ENCODE measurements at places on chromosomes 2 and 18.

DNA sequence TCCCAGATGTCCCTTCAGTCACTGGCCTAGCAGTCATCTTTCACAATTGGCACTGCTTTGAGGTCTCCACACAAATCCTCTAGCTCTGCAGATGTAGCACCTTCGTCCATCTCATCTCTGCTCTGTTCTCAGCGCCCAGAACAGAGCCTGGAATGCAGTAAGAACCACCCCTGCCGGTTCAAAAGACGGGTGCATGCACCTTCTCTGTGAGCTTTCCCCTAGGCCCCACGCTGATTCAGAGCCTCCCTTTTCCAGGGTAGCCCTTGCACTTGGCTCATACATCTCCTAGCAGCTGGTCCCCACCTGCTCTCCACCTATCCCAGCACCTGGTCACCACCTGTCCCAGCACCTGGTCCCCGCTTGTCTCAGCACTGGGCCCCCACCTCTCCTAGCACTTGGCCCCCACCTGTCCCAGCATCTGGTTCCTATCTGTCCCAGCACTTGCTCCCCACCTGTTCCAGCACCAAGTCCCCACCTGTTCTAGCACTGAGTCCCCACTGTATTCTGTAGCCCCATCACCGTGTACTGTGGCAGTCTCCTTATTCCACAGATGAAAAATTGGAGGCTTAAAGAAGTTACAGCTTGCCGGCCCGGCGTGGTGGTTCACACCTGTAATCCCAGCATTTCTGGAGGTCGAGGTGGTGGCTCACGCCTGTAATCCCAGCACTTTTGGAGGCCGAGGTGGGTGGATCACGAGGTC is 4.7 kb upstream of the KCNF1 start:
- DNase-seq: no peak

GRCh38 chr2:118053681-118054080 is 34.6 kb upstream of the INSIG2 start:
- DNase-seq: no peak

GRCh38 chr2:65430603-65431420 is 1.6 kb downstream of the SPRED2 start:
- peak; percentile 41 for DNase-seq

DNA sequence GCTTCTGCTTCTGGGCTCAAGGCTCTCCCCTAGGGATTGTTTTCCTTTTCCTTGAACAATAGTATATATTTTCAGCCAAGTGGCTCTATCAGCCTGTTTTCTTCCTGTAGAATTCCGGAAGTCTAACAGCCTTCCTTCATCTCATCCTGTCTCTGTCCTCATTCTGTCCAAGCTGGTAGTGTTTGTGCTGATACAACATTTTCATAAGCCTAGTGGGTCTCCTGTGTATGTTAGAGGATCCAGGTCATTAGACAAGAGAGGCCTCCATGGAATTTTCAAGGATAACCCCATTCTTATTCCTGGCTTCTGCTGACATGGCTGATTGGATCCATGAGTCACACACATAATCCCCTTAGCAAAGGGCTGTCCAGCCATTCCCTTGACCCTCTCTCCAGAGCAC is 467.6 kb downstream of the PTPRM start:
- no peak for DNase-seq

GRCh38 chr2:164066095-164066494 is 330.3 kb upstream of the FIGN start:
- no peak for DNase-seq

- peak; percentile 66 for DNase-seq
These were observed 223.9 kb downstream of the MBD5 start for GRCh38 chr2:148244593-148245292.

GRCh38 chr2:33644215-33644614 is 45.1 kb upstream of the FAM98A start:
- no peak for DNase-seq

DNA sequence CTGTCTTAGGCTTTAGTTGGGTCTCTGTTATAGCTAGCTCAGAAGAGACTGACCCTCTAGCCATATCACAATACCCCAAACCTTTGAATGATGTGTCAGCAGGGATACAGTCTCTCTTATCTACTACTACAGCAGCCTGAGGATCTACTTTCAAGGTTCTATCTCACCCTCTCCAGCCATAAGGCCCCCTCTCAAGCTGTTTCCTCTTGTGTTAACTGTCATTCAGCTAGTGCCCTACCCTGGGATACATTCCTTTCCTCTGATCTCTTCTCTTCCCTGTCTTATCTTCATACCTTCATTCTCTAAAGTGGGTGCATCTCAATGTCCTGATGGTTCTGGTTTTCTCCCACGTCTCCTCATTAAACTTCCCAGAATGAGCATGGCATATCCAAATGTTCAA is 434.7 kb downstream of the NRXN1 start:
- DNase-seq: no peak

- no peak for DNase-seq
These were observed 1467.4 kb upstream of the NXPH2 start for GRCh38 chr2:140247451-140248195.

- DNase-seq: no peak
These were observed 963.0 kb downstream of the TDRD15 start for GRCh38 chr2:22086726-22087125.

DNA sequence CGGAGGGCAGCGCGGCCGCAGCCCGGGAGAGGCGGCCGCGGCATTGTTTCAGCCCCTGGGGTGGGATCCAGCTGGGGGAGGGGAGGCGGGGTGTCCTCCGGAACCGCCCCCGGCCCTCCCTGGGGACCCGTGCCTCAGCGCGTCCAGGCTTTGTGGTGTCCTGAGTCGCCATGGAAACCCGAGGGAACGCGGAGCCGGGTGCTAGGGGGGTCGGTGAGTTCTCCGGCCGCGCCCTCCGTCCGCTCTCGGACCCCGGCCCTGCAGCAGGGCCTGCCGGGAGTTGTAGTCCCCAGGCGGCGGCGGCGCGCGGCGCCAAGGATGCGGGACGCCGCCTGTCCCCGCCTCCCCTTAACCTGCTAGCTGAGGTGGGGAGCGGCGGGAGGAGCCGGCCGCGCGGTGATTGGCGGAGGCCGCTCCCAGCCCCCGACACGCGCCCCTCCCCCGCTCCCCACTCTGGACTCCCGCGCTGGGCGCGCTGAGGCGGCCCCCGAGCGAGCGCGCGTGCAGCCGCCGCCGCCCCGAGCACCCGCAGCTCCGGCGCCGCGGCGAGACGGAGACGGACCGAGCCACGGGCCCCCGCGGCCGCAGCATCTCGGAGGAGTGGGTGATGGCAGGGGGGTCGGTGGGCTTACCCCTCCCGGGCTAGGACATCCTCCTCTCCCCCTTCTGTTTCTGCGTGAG is at the start of gene DPYSL5:
DPYSL5 (plus strand) TSS at position 478 of the 681 bp plus-strand sequence. CDS start 50,368 bp downstream, outside the sequence.
- no peak for DNase-seq

DNA sequence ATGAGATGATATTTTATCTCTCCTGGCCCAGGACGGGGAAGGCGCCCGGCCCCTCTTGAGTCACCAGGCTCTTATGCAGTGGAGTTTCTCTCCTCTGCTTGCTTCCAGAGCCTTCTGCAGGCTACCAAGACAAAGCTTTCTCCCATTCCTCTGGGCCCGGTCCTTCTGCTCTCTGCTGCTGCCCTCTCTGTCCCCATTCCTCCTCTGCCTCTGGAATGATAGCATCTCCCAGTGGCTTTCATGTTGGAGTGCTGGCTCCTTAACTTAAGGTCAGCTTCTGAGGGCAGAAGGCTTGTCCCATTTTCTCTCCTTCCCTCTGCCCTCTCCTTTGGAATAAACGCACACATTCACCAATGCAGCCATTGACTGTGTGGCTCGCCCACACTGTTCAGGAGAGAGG is 86.2 kb downstream of the SDC1 start:
- peak; percentile 24 for DNase-seq

GRCh38 chr2:7847321-7847720 is 834.5 kb upstream of the ID2 start:
- DNase-seq: no peak

- no peak for DNase-seq
These were observed 68.1 kb upstream of the KLHL14 start for GRCh38 chr18:32840962-32841361.

DNA sequence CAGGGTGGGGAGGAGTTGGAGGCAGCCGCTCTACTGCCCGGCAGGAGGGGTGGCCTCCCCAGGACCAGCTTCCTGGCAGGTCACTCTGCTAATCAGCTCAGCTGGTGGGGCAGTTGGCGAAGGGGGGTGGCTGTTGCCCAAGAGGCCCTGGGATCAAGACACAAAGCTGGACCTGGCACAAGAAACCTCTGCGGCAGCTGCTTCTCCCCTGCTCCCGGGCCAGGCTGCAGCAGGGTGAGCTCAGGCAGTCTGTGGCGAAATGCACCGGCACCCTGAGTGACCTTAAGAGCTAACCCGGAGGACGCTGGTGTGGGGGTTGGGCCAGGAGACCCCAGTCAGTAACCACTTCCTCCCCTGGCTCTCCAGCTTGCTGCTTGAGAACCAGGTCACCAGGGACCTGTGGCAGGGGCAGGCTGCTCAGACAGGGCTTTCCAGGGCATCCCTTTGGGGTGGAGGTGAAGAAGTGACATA is 31.1 kb downstream of the TOGARAM2 start:
- DNase-seq: no peak

GRCh38 chr2:120243211-120243610 is 9.4 kb upstream of the RALB start:
- peak; percentile 42 for DNase-seq

DNA sequence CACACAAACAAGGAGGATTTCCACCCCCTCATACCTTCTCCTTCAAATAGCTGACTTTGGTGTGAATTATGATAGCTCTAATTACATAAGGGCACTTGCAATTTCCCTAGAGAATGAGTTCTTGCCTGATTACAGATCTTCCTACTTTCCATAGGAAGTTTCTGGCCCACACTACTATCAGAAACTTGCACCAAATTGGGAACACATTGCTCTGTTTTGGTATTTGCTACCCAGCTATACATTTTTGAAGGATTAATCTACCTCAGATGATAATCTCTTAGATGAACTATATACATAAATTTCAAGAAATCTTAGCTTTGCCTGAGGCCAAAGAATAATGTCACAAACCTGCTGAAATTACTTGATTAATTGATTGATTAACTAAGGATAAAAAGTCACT is 4.9 kb downstream of the DCC start:
- DNase-seq: no peak

- no peak for DNase-seq
These were observed 20.7 kb upstream of the GYPC start for GRCh38 chr2:126635281-126635680.

GRCh38 chr2:17495590-17495989 is 22.6 kb downstream of the RAD51AP2 start:
- DNase-seq: no peak

DNA sequence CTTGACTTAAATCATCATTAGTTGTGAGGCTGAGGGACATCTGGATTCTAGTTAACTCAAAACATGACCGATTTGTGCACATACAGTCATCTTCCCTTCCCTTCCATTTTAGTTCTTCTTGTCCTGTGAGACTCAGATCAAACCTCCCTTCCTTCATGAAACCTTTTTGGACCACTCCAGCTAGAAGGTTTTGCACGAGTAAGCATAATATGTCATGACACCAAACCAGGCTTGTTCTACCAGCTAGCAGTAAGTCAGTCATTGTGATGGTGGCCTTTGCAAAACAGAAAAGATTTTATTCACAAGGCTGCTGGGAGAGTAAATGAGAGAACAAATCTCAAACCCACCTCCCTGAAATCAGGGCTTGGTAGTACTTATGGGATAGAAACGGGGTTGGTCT is 14.3 kb downstream of the PPP1R1C start:
- no peak for DNase-seq

DNA sequence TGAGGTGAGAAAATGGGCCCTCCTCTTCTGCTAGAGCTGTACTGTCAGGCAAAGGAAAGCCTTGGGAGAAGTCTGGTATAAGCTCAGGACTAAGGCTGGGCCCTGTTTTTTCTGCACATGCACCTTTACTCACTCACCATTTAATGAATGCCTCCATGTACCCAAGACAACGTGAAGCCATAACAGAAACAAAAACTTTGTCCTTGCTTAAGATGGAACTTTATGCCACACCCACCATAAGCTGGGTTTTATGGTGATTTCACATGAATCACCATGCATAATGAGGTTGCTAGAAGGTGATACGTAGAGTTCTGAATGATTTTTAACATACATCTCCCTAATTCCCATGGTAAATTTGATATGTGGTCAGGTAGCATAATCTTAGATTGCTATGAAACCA is 63.7 kb upstream of the CYP26B1 start:
- DNase-seq: peak; percentile 11

GRCh38 chr18:70031221-70031620 is 83.5 kb upstream of the CD226 start:
- no peak for DNase-seq

DNA sequence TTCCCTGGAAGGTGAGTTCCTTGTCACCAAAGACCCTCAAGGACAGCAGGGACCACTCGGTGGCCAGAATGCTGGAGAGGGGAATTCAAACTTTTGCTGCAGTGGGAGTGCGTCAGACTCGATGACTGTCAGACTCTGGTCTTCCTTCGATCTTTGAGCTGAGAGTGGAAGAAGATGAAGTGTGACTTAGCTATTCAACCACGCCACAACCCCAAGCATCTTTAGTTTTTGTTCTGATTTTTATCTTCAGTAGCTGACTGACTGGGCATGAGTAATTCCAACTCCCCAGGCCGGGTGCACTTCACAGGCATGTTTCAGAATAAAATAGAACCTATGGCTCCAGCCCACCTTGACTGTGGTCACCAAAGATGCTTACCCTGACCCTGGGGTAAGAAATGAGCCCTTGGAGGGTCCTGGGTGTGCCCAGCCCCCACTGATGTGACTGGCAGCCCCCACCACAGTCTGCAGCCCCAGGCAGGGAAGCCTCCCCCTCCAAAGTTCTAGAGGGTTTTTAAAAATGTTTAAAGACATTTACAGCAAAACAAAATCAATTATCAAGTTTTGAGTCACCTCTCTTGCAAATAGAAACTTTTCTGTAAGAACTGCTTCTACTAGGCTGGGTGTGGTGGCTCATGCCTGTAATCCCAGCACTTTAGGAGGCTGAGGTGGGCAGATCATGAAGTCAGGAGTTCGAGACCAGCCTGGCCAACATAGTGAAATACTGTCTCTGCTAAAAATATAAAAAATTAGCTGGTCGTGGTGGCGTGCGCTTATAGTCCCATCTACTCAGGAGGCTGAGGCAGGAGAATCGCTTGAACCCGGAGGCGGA is 24.9 kb upstream of the YWHAQ start:
- DNase-seq: peak; percentile 97

- no peak for DNase-seq
These were observed 25.0 kb downstream of the DCDC2C start for GRCh38 chr2:3728104-3729054.

Measured in HFFc6 (cell line).